ENCODE measurements at places on chromosomes 11 and 22.

DNA sequence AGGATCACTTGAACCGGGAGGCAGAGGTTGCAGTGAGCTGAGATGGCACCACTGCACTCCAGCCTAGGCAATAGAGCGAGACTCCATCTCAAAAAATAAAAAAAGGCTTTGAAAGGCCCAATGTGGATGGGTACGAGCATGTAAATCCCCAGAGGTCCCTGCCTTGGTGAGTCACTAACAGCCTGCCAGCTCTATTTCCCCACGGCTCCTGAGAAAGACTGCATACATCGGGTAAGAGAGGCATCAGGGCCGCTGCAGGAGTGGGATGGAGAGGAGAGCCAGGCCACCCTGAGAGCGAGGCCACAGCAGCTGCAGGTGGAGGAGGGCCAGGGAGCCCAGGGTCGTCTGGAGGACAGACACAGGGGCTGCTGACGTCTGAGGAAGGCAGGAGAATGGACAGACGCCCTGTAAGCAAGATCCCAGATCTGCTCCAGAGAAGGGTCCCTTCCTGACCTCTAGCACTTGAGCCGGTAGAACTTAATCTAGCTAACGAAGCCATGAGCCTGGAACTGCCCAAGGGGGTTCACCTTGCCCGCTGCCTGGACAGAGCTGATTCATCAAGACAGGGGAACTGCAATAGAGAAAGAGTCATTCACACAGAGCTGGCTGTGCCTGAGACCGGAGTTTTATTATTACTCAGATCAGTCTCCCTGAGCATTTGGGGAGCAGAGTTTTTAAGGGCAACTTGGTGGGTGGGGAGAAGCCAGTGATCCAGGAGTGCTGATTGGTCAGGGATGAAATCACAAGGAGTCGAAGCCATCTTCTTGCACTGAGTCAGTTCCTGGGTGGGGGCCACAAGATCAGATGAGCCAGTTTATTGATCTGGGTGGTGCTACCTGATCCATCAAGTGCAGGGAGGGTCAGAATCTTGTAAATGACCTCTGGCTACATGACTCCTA lies 5.1 kb upstream of the KRTAP5-9 start:
- DNase-seq = no peak

DNA sequence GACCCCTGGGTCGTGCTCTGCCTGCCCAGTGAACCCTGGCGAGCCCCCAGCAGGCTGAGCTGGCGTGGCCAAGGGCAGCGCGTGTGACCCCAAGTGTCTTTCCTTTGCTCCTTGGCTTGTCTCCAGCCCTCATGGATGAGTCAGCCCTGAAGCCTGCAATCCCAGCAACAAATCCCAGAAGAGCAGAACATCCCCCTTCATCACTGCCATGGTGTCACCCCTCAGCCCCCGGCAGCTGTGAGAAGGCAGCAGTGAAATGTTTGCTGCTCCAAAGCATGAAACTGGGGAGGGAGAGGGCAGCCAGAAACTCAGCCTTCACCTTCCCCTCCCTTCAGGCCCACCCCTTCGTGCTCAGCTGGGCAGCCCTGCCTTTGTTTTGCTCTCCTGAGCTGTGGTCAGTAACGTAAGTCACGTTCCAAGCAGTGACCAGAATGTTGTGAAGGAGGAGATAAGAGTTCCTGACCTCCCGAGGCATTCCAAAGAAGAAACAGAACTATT lies 29.8 kb downstream of the ADAMTS15 start:
- DNase-seq = no peak

DNA sequence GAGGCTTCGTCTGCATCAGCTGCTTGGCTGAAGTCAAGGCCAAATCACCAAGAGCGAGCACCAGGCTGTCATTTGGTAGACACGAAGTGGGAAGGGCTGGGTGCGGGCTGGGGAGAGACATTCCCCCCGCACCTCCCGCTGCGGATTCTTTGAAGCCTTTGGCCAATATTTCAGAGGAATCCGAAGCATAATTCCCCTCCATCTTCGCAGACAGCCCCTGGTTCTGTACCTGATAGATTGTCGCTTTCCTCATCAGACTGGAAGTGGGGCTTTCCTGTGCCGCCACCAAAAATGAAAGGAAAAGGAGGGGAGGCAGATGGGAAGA lies 15.3 kb downstream of the BLID start:
- DNase-seq = no peak

- no peak for DNase-seq
Measured at GRCh38 chr22:37998543-37998942, 14.2 kb upstream of the SOX10 start.

GRCh38 chr11:27465629-27466028 lies 7.0 kb downstream of the LGR4 start:
- no peak for DNase-seq

- DNase-seq = no peak
Measured at GRCh38 chr22:30903876-30904460, 64.6 kb downstream of the MORC2 start.

- no peak for DNase-seq
Measured at GRCh38 chr11:122046438-122046837, 69.6 kb downstream of the BLID start.

DNA sequence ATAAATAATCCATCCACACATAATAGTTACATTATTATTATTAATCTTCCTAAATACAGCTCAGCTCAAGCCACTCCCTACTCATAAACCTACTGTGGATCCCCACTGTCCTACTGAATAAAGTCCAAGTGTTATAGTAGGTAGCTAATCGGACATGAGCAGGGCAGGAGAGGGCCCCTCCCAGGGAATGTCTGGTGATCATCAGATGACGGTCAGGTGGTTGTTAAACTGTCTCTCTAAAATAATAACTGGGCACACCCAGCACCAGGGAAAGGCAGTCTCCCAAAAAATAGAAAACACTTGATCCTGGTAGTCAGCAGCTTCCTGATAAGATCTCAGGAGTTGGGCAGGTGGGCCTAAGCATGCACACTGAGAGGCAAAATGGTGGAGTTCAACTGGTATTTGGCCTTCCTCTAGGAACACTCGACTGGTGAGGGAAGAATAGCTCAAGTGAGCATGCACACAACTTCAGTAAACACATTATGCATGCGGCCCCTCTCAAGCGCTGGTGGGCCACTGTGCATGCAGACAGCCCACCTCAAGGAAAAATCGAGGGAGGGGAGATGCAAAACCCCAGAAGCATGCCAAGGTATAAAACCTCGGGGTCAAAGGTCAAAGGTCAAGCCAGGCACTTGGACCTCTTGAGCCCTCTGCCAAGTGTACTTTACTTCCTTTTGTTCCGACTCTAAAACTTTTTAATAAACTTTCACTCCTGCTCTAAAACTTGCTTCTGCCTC lies 65.0 kb downstream of the LRRC32 start:
- no peak for DNase-seq

DNA sequence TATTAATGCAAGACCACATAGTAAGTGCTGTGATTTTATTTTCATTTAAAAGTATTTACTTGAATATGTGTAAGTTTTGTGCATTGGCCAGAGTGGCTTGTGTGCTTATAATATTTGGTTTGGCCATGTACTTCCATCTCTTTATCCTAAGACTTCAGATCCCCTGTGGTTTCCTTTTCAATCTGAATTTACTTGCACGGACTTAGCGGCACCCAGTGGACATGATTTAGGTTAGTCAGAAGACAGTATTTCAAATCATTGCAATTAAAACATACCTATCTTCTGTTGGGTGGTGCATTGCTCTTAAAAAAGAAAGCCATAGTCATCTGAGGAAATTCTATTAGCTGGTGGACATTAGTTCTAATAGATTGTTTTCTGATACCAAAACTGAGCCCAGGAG lies 30.7 kb downstream of the PIWIL4 start:
- DNase-seq = no peak

- no peak for DNase-seq
Measured at GRCh38 chr11:8227156-8228152, 36.2 kb downstream of the LMO1 start.

GRCh38 chr22:26494506-26494905 lies 10.8 kb downstream of the SRRD start:
- DNase-seq = no peak

GRCh38 chr11:125381499-125382044 lies 114.5 kb downstream of the FEZ1 start:
- DNase-seq = no peak

- no peak for DNase-seq
Measured at GRCh38 chr11:64765291-64765850, 5.6 kb upstream of the PYGM start.

DNA sequence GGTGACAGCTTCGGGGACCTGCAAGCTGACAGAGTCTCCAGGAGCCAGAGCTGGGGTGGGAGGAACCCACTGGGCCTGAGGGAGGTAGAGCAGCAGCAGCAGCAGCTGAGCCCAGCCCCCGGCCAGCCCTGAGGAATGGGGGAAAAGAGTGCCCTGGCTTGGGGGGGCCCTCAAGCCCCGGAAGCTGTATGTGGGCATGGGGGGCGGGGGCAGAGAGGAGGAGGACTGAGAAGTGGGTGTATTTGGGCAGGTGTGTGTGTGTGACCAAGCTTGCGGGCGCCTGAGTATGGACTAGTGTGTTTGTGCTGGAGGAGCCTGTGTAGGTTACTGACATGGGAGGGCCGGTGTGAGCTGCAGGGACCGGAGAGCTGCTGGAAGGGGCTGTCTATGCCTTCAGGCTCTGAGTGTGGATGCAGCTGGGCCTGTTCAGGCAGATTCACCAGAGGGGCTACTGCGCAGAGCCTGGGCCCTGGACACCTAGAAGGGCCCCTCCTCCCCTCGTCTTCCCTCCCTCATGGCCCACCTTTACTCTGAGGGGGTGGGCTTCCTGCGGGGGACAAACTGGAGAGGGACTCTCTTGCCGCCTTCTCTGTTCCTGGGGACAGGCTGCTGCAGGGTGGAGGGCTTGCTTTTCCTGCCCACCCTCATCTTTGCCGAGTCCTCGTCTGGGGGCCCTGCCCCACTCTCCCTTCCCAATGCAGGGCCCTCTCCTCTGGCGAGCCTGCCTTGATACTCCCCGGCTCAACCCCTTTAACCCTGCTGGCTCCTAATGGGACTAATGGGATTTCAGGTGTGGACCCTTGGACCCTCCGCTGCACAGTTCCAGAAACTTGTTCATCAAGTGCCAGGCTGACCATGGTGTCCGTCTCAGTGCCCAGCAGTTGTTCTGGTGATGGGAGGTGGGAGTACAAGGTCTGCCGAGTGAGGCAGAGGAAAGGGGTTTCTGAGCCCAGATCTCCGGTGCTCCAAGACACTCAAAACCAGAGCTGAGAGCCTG lies 28.2 kb downstream of the ST3GAL4 start:
- DNase-seq = no peak

GRCh38 chr11:95563173-95563572 lies 226.4 kb downstream of the FAM76B start:
- no peak for DNase-seq

DNA sequence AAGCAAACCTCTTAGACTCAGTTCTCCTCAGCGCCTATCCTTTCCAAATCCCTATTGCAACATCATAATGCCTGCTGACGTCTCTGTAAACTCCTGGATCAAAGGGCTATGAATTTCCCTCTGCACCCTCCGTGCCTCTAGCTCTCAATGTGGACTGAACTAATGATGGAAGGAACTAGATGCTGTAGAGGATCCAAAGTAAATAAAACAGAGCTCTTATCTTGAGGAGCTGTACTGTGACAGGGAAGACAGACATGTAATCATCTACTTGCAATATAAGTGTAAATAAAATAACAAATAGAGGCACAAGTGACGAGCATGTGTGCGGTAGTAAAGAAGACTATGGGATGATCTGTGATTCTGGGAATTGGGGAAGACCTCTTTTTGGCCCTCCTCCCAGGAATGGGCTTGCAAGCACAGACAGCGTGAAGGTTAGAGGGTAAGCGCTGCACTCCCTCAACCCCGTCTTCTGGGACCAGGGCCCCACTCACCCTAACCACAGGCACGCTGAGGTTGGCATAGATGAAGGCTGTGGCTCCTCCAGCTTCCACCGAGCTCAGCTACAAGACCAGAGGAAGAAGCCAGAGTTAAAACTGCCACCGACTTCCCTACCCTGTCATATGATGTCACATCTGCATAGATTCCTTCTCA lies 42.2 kb downstream of the P4HA3 start:
- no peak for DNase-seq

DNA sequence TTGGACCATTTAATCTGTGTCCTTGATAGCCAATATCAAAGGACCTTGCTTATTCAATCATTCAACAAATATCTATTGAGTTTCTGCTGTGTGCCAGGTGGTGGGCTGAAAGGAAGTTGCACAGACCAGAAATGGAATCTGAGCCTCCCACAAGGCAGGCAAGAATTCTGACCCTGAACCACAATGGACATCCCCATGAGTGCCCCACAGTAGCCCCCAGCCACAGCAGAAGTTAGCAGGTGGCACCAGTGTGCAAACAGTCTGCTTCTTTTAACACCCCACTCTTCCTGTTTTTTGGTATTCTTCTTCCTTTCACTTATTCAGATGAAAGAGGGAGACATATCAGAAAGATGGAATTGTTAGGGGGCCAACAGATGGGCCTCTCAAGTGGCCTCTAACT lies 12.2 kb upstream of the SERPING1 start:
- no peak for DNase-seq

- DNase-seq = no peak
Measured at GRCh38 chr22:34804604-34805003, 261.4 kb upstream of the ISX start.

- DNase-seq = no peak
Measured at GRCh38 chr11:122666743-122667142, 11.2 kb downstream of the UBASH3B start.

DNA sequence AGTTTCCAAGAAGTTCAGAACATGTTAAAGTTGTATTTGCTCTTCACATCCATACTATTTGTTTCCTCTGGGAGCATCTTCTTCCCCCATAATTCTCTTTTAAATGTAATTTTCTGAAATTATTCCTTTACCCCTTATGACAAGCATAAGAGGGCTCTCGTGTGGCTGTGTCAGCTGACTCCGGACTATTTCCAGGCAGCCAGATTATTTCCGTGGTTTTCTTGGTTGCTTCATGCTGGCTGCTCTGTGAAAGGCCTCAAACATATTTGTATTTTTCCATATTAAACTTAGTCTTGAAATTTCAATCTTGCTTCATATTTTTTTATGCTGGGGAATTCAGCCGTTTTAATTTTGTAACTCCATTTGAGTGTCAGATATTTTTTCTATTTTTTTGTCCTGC lies 2.8 kb upstream of the MMP1 start:
- no peak for DNase-seq

GRCh38 chr11:10294290-10294953 lies 403 bp upstream of the SBF2 start:
- DNase-seq = no peak

- DNase-seq = no peak
Measured at GRCh38 chr11:44725757-44726282, 942 bp upstream of the TSPAN18 start.

GRCh38 chr11:30914143-30914762 lies 328.1 kb upstream of the MPPED2 start:
- no peak for DNase-seq

GRCh38 chr11:123209591-123209990 lies 14.5 kb upstream of the CLMP start:
- no peak for DNase-seq
